ENCODE measurements at places on chromosomes 6 and 20. TPM values are rescaled to one million over a fixed set of nuclear protein-coding genes. Genes with fewer than 3 reads are reported as not detected.

GRCh38 chr20:57573894-57574293 lies 13.0 kb downstream of the PCK1 start:
- no peak for DNase-seq

LPA gene
- not detected for total RNA-seq

DNA sequence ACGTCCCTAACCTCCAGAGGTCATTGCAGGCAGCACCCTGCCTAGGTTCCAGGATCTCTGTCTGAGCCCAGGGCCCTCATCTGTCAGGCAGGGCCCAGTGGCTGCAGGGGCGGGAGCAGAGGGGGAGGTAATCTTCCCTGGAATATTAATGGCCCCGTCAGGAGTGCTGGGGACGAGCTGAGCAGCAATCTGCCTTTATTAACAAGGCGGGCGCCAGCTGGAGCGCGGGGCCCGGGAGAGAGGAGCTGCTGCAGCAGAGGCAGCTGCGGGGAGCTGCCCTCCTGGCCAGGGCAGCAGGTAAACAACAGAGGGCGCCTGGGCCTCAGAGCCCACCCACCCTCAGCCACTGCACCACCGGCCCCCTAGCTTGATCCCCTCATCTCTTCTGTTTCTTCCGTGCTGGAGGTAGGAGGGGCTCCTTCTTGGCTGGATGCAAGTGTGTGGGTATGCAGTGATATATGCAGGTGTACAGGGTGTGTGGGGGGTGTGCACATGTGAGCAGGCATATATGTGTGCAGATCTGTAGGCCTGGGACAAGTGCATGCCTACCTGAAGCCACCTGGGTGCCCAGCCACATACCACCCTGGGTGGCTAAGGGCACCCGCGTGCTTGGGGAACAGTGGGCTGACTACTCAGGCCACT lies 131.8 kb upstream of the MLN start:
- no peak for DNase-seq

- no peak for DNase-seq
These were observed 549.0 kb downstream of the CDH26 start for GRCh38 chr20:60507087-60507694.

- DNase-seq = no peak
These were observed 32.6 kb downstream of the CEP85L start for GRCh38 chr6:118618676-118619377.

ECI2 gene
- 150 TPM for total RNA-seq

SPATS1 gene
- not detected for total RNA-seq

DNA sequence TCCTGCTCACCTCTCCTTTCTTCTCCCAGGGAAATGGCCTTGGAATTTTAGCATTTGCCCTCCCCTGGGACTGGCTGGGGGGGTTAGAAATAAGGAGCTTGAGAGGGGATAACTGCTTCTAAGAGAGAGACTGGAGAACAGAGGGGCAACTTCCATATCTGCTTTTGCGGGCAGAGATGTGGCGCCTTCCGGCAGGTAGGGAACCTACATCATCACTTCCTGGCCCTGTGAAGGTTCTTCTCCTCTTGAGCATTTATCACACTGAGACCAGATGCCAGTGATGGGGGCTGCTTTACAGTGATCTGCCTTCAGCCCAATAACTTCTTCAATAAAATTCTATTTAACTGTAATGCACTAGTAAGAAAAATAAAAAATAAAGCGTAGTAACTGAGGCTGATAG lies 48.1 kb downstream of the TBC1D7 start:
- DNase-seq = no peak

C20orf141 gene
- not detected for total RNA-seq

FAM209B gene
- not detected for total RNA-seq

COL10A1 gene
- total RNA-seq = not detected

DNA sequence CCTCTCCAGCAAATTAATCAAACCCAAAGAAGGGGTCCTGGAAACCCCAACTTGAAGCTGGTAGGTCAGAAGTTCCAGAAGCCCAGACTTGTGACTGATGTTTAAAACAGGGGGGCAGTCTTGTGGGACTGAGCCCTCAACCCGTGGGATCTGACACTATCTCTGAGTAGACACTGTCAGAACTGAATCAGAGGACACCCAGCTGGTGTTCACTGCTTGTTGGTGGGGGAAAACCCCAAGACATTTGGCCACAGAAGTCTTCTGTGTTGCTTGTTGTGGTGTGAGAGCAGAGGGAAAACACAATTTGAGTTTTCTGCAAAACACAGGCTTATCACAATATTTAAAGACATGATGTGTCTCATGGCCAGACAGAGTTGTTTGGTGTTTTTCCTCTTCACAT lies 29.9 kb downstream of the KIF13A start:
- DNase-seq = no peak

DNA sequence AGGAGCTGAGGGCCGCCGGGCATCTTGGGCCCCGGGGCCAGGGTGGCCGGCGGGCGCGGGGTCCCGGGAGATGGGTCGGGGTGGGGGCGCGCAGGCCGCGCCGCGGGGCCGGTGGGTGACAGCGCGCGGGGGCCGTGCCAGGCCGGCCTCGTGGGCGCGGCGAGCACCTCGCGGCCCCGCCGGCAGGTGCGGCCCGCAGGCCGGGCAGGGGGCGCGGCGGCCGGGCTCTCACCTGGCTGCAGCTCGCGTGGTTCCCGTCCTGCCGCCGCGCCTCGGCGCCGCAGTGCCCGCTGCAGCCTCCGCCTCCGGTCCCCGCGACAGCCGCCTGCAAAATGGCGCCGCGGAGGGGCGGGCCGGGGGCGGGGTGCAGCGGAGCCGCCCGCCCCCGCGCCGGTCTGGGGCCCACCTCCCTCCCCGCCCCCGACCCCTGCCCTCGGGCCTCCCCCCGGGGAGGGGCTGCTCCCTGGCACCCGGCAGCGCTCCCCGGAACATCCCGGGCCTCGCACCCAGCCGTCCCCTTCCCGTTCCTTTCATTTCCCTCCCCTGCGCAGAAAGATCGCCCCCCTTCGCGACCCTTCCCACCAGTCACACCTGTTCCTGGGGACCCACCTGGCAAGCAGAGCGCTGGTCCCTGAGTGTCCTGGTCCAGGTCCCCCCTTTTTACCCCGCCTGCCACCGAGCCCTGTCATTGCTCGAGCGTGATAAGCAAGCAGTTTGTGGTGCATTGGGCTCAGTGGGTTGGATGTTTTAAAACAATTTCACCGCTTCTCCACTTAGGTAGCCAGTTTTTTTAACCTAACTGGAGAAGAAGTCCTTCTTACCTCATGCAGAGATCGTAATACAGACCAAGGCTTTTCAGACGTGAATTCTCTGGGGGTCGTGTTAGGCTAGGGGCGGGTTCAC lies at the start of gene SLC23A2:
TSS of gene SLC23A2 (minus strand) at position 337 of the 903 bp plus-strand sequence. CDS start 68,948 bp downstream, outside the sequence.
- DNase-seq = peak; percentile 86

PAK5 gene
- total RNA-seq = not detected

DNA sequence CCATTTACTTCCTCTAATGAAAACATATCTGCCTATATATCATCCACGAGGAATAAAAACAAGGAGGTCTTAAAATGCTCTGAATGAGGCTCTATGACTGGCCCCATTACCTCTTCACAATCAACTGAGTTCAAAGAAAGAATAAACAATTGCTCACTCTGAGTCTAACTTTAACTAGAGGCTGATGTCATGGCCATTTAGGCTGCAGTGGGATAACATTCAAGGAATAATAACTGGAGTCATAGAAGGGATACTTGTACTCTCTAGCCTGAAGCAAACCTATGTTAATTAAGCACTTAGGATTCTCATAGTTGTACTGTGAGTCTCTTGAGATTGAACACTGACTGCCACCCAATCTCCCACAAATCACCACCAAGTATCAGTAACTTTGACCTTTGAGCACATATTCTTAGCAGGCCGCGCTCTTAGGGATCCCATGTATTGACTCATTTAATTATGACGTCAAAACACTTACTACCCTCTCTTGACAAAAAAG lies 70.2 kb downstream of the PERP start:
- no peak for DNase-seq

DXO gene
- 9.8 TPM for total RNA-seq

CMTR1 gene
- 29.3 TPM for total RNA-seq

- DNase-seq = no peak
These were observed 652.0 kb upstream of the NOX3 start for GRCh38 chr6:156107624-156108101.

GRCh38 chr6:150528648-150529285 lies 70.9 kb upstream of the PLEKHG1 start:
- DNase-seq = no peak

DNA sequence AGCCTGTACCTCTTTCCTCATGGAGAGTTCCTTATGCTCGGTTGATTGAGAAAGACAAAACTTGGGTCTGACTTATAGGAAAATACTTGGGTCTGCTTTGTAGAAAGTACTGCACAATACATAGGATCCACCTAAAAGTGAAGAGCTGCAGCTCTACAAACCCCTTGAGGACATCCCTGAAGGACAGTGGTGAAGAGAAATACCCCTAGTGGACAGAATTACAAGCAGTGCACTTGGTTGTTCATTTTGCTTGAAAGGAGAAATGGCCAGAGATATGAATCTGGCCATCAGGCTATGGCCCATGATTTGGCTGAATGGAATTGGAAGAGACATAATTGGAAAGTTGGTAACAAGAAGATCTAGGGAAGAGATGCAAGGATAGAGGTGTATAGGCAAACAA lies 8.3 kb downstream of the CD24 start:
- DNase-seq = no peak

WFDC2 gene
- total RNA-seq = 0.95 TPM

DNA sequence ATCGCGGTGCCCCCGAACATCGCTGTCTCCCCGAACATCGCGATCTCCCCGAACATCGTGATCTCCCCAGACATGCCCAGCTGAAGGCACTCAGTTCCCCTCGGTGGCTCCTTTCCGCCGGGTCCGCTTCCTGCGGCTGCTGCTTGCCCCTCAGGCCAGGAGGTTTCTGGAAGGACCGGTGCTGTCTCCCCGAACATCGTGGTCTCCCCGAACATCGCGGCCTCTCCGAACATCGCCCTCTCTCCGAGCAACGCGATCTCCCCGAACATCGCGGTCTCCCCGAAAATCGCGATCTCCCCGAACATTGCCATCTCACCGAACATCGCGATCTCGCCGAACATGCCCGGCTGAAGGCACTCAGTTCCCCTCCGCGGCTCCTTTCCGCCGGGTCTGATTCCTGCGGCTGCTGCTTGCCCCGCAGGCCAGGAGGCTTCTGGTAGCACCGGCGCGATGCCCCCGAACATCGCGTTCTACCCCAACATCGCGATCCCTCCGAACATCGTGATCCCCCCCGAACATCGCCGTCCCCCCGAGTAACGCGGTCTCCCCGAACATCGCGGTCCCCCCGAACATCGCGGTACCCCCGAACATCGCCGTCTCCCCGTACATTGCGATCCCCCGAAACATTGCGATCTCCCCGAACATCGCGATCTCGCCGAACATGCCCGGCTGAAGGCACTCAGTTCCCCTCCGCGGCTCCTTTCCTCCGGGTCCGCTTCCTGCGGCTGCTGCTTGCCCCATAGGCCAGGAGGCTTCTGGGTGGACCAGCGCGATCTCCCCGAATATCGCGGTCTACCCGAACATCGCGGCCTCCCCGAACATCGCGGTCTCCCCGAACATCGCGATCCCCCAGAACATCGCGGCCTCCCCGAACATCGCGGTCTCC lies 808 bp downstream of the ULBP1 start:
- no peak for DNase-seq

TRDN gene
- total RNA-seq = 394 TPM

DNA sequence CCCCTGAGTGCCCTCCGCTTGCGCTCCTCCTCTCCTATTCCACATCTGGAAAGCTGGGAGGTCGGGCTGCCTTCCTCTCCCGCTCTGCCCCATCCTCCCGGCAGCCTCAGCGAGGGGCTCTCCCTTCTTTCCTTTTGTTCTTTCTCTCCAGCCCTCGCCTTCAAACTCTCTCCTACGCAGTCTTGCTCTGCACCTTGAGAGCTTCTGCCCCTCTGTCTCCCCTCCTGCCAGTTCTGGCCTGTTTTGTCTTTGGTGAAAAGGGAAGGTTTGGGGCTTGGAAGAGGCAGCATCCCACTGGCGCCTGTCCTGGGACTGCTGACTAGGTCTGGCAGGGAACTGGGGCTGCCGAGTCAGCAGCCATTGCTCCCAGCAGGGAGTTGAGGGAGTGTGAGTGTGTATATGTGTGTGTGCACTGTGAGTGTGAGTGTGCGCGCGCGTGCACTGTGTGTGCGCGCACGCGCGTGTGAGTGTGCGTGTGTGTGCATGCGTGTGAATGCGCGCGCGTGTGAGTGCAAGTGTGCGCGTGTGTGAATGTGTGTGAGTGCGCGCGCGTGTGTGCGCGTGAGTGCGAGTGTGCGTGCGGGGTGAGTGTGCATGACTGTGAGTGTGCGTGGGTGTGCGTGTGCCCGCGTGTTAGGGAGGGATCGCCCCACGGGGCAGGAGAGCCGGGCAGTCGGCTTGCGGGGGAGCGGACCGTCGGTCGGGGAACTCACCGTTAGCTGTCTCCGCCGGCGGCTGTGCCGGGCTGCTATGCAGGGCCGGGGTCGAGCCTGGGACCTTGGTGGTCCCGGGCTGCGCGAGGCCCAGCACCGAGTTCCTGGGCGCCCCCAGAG lies 523 bp downstream of the CPXM1 start:
- DNase-seq = peak; percentile 75

DNA sequence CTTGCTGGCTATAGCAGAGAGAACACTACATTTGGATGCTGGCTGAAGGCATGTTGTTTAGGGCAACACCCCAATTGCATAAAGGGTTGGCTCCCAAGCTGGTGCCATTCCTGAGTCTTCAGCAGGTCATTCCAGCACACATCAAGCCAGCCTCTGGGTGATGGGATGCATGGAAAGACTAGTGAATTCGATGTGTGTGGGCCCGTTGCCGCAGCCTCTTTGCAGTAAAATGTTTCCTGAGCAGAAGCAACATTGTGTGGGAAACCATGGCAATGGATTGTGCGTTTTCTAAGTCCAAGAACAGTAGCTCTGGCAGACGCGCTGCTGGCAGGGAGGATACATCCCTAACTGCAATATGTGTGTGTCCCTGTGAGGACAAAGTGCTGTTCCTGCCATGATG lies 142.4 kb upstream of the SLC24A3 start:
- no peak for DNase-seq

- no peak for DNase-seq
These were observed 36.1 kb downstream of the SERAC1 start for GRCh38 chr6:158131926-158132325.

- peak; percentile 91 for DNase-seq
These were observed 38.0 kb downstream of the PIM1 start for GRCh38 chr6:37207903-37208456.

GRCh38 chr6:95364016-95364604 lies 213.2 kb upstream of the MANEA start:
- no peak for DNase-seq

AGER gene
- 2.0 TPM for total RNA-seq

GRCh38 chr6:98970469-98970868 lies 22.7 kb upstream of the FBXL4 start:
- DNase-seq = no peak

DNA sequence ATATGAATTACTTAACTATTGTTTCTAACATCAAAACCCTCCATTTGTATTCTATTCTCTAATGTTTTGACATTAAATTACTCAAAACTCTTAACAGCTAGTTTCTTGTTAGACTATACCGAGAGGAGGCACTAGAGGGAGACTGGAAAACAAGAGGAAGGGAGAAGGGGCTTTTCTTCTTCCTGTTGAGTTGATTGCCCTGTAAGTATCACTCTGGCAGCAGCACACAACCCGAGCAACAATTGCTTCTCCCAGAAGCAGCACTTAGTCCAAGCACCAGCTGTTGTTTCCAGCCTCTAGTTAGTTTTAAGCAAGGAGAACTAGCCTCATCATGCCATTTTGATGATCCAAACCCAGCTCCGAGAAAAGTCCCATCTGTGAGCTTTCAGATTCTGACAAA lies 603.8 kb downstream of the PRKN start:
- DNase-seq = no peak

AVP gene
- 0.84 TPM for total RNA-seq

MAD2L1BP gene
- total RNA-seq = 26.7 TPM

BTNL2 gene
- total RNA-seq = not detected

- DNase-seq = no peak
These were observed 381.0 kb upstream of the ARID1B start for GRCh38 chr6:156396068-156396771.

SLC26A8 gene
- total RNA-seq = not detected

NHLRC1 gene
- 1.2 TPM for total RNA-seq
